ENCODE measurements at places on chromosomes 3 and 15.

DNA sequence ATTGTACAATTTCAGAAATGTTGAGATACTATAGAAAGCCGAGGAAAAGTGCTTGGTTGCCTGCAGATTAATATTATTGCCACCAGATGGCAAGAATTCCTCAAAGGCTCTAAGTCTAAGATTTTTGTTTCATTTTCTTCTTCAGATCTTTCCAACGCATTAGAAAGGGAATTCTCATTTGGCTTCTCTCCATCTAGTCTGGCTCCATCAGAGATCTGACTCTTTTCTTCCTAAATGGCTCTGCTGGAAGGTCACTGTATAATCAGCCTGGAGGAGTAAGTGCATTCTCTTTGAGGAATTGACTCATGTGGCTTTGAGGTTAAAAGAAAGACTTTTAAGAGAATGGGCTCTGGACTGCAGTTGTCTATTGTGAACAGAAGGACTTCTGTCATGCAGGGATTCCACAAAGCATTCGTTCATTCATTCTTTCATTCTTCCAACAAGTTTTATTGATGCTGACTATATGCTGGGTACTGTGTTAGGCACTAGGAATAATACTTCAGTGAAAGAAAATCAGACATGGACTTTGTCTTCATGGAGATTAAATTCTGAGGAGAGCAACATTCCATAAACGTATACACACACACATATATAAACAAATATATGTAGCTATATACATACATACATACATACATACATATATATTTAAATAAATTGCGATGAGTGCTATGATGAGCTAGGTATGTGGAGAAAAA is 55.3 kb downstream of the SLC28A2 start:
- DNase-seq: no peak

DNA sequence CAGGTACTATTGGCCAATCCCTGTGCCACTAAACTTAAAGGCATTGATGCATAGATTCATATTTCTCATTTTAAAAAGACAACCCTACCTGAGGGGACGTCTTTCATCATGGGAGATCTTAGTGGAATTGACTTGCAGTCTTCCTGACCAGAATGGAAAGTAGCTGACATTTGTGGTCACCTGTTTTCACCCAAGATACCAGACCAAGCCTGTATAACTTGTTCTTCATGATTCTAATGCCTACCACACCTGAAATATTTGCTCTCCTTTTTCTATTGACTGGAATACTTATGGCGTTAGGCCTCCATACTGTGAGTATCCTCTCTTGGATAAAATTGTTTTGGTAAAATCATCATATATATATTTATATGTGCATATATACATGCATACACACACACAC is 54.7 kb upstream of the XCR1 start:
- DNase-seq: no peak

DNA sequence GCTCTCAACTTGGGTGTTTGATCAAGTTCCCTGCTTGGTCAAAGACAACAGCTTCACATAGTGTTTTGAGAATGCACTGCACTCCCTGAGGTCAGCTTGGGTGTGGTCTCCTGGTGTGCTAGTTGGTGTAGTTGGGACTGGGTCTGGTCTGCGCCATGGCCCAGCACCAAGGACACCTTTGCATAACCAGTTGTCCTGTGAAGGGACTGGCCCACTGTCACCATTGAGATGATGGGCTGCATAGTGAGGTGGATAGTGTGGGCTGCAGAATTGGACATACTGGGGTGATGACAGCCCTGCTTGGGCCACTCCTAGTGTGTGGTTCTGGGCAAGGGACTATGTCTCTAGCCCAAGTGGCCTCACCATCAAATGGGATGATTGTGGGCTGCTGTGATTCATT is 9.5 kb downstream of the RPSA start:
- DNase-seq: no peak

DNA sequence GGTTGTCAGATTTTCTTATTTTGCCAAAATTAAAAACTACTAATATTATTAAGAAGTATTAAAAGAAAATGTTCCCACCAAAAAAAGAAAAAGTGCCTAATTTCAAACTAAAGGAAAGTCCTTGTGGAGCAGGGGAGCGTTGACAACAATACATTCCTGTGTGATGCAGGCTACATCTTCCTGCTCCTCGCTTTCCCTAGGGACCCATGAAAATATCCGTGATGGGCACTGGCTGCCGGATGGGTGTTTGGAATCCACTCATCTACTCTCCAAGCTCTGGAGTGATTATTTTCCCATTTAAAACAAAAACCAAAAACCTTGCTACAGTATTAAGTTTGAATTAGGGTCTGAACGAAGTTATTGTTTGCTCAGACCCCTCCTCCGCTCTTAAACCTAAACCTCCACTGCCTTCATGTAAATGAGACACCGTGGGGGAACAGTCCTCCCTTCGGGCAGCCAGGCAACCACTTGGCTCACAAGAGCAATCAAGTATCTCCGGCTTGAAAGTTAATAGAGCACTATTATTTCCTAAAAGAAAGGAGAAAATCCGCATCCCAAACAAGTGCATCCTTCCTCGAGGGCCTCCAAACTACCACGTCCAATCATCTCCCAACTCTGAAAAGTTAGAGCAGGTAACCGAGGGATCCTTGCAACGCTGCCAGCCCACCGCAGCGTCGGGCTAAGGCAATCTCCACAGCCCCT is 1.5 kb downstream of the ITGB5 start:
- no peak for DNase-seq

Measured in neural crest cell (in vitro differentiated cells).